Fibroblast of villous mesenchyme (primary cell): ENCODE measurements at places on chromosomes 2 and 18.

- no peak for DNase-seq
These were observed 62.5 kb downstream of the MEP1B start for GRCh38 chr18:32252141-32252860.

DNA sequence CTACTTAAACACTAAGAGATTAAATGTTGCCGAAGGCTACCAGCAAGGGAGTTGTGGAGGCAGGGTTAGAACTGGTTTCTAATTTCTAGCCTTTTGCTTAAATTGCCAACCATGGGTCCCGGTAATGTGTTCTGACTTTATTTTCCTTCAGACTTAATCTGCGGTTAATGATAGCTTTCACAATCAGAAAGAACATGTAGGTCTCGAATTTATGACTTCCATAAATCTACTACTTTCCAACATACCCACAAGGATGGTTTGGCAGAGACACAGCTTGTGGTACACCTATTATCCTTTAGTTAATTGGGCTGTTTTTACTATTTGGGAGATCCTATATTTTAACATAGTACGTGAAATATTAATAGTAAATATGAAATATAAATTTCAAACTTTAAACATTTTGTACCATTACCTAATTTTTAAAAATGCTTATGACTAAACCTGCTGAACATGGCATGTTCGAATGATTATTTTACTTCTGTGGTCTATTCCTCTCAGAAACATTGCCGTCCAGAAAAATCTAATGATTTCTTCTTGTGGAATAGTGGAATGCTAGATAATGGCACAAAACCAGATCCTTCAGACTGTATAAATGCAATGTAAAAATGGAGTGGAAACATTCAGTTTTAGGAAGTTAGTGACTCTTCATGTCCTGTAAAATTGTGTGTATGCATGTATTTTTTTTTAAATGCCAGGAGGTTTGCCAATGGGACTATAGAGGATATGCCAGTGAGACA lies 41.3 kb downstream of the PARD3B start:
- DNase-seq = no peak

DNA sequence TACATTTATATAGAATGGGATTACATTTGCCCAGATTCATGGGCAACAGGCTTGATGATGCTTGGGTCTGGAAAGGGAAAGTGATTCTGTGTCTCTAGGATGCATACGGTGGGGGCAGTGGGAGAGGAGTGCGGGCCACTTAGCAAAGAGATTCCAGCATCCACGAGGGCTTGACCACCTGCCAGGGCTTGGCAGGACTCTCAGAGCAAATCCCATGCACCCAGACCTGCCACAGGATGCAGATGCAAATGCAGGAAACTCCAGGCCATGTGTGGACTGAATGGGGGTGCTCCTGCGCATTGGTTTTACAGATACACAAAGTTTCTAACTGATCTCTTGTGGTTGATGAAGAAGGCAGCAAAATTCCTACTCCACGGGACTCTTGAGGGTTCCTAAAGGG lies 334.7 kb downstream of the CYRIA start:
- no peak for DNase-seq

- no peak for DNase-seq
These were observed 24.6 kb downstream of the RTP5 start for GRCh38 chr2:241894056-241894641.

DNA sequence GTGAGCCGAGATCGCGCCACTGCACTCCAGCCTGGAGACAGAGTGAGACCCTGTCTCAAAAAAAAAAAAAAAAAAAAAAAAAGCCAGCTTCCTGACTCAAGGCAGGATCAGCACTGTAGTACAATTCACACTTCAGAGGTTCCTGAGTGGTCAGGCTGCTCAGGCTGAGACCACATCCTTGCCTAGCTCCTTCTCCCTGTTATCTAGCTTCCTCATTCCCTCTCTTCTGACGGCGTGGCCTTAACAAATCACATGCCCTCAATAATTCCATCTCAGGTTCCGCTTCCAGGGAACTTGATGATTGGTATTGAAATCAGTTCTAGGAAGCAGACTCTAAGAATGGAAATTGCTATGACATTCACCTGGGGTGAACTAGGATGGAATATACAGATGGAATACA lies 29.8 kb upstream of the KDM3A start:
- DNase-seq = no peak

DNA sequence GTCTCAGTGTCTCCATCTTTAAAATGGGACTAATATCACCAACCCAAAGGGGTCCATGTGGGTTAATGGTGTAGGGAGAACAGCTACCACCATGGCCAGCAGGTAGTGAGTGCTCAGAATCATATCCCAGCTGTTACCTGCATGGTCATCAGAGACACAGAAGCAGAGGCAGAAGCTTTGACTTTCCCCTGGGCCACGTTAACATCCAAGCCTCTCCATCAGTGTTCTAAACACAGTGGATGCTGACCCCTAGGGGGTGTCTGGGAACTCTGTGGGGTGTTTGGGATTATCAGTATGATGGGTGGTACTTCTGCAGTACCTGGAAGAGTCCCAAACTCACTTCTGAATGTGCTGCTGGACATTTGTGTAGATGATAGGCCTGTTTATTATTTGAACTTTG lies 93.6 kb downstream of the GYPC start:
- peak; percentile 17 for DNase-seq

DNA sequence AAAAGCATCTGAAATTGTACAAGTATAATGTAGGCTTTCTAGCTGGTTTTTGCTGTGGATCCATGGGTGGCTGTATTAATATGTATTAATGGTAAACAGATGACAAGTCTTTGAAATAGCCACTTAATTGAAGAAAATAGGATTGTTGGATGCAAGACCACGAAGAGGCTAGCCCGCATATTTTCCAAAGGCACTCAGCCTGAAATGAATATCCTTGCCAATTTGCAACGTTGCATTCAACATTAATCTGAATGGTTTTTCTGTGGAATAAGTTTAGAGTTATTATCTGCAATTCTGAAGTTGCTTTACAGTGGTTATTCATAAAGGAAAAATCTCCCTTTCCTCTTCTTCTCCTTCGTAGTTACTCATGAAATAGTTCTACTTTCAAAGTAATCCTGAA lies 86.2 kb upstream of the SPATS2L start:
- DNase-seq = no peak

GRCh38 chr2:217008794-217009193 lies 148.9 kb upstream of the TNP1 start:
- peak; percentile 14 for DNase-seq

GRCh38 chr2:43307973-43308372 lies 81.6 kb upstream of the ZFP36L2 start:
- DNase-seq = no peak

GRCh38 chr2:128867311-128867710 lies 548.6 kb upstream of the HS6ST1 start:
- no peak for DNase-seq

DNA sequence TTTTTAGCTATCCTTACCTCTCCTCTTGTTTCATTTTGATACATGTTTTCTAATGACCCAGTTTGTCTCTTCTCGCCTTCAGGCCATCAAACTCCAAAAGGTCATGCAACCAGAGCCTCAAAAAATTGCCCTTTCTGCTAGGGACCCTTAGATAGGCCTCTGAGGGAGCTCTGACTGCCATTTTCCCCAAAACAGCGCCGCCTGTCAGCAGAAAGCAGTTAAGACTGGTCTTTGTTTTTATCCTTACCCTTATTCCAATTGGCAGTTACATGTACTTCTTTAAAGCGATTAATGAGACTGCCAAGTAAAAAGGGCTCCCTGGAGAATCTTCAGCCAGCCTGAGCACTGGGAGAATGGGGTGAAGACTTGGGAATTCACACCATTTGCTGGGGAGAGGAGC lies 55.1 kb upstream of the RIT2 start:
- no peak for DNase-seq

GRCh38 chr2:190682168-190682567 lies 33.3 kb downstream of the NAB1 start:
- DNase-seq = peak; percentile 28

GRCh38 chr2:177693658-177694339 lies 301.2 kb downstream of the AGPS start:
- no peak for DNase-seq

DNA sequence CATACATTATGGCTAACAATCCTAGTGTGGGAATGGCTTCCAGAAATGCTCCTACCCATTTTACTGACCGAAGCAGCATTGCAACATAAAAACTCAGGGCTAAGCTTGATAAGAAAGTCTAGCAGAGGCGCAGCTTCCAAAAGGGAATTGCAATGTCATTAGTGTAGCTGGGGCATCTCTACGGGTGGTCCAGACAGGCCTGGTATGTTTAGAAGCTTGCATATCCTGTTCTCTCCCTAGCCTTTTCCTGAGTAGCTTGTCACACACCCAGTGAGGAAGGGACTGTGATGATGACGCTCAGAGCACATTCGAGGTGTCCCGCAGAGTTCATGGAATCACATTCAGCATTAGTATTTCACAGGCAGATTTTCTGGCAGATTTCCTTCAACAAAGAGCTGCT lies 38.0 kb upstream of the COL5A2 start:
- DNase-seq = peak; percentile 92

DNA sequence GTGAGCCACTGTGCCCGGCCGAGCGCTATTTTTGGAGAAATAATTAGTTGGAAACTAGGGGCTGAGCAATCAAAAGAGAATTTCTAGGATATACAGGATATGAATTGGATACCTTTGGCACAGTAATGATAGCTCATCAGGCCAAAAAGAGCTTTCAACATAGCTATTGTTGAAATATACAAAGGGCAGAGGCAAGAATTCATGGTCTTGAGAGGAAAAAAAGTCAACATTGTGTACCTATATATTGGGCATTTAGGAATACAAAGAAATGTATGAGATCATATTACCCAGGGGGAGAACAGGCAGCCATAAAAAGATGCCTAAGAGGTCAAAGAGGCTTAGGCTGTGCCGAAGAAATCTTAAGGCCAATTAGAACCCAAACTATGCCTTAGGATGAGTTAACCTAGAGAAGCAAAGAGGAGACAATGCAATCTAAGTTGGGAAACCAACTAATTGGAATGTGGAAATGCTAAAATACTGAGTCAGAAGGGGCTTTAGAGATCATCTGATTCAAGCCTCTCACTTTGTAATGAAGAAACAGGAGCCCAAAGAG lies 99.0 kb downstream of the RBBP8 start:
- peak; percentile 71 for DNase-seq

GRCh38 chr2:117755768-117756167 lies 58.7 kb upstream of the DDX18 start:
- no peak for DNase-seq

DNA sequence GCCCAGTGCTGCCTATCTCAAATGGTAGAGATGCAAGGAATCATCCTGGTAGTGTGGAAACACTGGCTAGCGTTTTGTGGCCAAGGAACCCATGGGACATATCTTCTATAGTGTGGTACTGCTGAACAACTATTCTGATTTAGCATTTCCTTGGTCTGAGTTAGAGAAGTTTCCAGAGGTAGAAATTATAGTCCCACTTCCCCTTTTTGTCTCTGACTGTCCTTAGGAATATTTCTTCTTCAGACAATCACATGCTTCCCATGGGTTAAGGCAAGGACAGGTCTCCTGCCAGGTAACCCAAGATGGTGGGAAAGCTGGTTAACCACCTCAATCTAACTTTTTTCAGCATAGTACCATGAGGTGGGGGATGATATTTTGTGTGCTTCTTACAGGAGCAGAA lies 729.5 kb upstream of the LRRTM4 start:
- DNase-seq = no peak

DNA sequence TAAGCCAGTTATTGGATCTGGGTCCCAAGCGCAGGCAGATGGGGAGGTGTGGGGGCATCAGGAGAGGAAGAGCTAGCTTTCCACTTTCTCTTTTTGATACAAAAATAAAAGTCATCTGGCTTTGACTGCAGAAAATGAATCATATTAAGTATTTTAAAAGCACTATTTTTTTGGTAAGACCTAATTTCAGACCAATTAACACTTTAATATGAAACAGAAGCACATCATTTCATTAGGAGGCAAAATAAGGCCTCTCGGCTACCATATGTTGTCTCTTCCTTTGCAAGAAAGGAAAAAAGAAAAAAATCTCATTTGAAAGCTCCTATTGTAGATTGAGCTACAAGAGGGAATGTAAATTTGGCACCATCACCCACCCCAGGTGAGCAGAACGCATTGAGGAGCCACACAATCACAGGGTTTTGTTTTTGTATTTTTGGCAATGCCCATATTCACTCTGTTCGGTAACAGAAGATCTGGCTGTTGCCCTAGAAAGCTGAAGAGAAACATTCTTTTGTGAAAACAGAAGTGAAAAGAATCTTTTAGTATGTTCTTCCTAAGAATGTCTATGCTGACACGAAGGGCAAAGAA lies 390.7 kb upstream of the ETAA1 start:
- DNase-seq = no peak

DNA sequence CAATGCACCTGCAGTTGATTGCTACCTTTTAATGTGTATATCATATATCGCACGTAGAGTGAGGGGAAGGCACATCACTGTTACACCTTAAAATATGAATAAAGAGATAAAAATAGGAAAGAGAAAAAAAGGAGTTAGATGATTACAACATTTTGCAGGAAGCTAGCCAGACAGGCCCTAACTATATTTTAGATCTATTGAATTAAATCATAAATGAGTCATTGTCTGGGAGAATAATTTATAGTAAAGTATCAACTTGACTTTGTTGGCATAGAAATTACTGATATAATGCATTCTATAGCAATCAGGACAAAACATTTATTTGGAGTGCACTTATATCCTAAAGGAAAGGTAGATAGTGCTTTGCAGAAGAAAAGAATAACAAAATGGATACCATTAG lies 384.9 kb upstream of the NXPH2 start:
- DNase-seq = no peak

DNA sequence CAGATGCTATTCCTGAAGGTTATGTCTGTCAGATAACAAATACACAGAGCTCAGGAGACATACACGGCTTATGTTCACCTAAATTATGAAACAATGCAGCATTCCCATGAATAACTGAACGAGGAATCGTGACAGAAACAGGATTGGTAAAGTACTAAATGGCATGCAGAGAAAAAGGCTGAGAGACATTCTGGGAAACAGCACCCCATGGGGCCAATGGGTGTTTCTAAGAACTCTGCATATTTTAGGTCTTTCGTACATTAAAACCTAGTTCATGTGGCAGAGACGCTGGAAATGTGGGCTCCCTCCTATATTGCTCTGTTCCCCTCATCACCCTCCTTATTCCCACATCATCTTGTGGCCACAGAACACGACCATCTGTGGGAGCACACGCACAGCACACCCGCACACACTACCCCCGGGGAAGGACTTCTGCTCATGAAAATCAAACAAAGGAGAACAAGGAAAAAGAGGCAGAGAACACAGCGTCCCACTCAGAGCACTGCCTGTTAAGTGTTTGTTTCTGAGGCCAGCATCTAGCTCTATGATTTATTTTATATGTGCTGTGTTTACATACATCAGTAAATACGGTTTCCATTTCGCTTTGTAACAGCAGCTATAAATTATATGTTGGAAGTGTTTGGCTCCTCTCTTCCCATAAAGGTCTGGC lies 143.6 kb downstream of the AFF3 start:
- no peak for DNase-seq
